ENCODE measurements at places on chromosomes 2 and 18.

DNA sequence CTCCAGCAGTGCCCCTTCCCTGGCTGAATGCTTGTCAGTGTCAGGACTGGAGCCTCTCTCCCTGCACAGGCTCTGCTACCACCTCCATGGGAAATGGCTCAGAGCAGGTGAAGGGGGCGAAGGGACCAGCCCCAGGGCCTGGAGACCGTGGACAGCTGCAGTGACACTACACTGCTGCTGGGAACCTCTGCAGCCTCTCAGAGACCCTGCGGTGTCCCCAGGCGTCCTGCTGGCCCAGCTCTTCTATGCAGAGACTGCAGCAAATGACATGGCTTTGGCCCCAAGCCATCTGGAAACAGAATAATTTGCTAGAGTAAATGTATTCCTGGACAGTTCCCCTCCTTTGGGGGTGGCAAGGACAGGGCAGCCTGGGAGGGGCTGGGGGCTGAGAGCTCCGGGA lies 53.2 kb downstream of the CIB4 start:
- no peak for DNase-seq

DNA sequence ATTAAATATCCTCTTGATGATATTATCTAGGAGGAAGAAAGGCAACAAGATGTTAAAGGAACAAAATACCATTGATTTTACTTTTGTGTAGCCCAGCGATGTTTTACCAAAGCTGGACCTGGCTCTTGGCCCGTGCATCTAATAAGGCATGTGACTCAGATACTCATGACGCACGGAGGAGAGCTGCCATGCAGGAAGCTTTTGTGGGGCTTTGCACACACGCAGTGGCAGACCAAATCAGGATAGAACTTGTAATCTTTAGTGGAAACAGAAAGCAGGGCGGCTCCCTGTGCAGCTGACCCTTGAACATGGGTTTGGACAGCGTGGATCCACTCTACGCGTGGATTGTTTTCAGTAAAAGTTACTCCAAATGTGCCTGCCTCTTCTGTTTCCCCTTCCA lies 190.0 kb downstream of the NAPG start:
- DNase-seq = no peak

DNA sequence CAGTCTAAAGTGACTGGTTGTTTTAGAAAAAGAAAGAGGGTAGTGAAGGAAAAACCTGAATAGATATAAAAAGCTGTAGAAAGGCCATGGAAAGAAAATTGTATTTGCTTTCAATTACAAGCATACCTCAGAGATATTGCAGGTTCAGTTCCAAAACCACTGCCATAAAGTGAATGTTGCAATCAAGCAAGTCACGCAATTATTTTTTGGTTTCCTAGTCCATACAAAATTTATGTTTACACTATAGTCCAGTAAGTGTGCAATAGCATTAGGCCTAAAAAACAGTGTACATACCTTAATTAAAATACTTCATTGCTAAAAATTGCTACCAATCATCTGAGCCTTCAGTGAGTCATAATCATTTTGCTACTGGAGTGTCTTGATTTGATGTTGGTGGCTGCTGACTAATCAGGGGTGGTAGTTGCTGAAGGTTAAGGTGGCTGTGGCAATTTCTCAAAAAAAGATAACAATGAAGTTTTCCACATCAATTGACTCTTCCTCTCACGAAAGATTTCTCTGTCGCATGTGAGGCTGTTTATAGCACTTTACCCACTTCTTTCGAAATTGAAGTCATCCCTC lies 2003.8 kb upstream of the PIK3C3 start:
- no peak for DNase-seq

GRCh38 chr2:235378246-235378645 lies 115.6 kb upstream of the AGAP1 start:
- DNase-seq = no peak

DNA sequence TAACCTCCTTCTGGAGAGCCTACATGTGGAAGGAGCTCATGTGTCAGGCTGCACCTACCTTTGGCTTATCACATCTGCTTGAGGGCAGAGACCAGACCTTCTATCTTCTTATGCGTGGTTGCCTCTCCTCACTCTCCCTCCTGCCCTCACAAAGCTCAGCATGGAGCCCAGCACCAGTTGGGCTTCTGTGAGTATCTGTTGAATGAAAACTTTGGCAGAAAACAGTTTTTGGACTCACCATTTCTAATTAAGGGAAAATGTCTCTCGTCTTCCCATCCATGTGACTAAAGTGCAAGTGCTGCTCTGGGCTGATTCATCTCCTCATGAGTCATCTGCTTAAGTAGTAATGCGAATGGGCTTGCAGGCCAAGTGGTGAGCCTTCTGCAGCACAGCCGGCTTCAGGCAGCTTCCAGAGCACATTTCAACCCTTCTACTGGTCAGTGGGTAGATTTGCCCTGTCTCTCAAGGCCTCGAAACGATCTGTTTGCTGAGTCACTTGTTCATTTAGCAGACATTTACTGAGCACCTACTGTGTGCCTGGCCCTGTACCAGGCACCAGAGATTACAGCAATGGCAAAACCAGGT lies 102.6 kb downstream of the VSNL1 start:
- DNase-seq = no peak

DNA sequence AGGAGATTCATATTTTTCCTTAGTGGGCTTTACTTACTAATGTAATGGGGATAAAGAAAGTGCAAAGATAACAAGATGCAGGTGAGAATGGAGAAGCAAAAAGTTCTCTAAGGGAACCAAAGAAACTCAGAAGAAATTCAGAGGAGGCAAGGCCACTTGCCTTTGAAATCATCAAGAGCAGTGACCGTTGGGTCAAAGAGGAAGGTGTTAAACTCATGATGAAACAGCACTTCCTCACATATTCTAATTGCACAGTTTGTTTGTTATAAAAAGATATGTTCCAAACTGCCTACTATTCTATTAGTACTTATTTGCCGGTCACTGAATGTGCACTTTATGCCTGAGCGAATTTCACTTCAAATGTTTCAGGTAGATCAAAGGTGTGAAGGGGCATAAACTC lies 975.1 kb downstream of the BCL11A start:
- no peak for DNase-seq

GRCh38 chr2:128380061-128380889 lies 61.6 kb upstream of the HS6ST1 start:
- no peak for DNase-seq

DNA sequence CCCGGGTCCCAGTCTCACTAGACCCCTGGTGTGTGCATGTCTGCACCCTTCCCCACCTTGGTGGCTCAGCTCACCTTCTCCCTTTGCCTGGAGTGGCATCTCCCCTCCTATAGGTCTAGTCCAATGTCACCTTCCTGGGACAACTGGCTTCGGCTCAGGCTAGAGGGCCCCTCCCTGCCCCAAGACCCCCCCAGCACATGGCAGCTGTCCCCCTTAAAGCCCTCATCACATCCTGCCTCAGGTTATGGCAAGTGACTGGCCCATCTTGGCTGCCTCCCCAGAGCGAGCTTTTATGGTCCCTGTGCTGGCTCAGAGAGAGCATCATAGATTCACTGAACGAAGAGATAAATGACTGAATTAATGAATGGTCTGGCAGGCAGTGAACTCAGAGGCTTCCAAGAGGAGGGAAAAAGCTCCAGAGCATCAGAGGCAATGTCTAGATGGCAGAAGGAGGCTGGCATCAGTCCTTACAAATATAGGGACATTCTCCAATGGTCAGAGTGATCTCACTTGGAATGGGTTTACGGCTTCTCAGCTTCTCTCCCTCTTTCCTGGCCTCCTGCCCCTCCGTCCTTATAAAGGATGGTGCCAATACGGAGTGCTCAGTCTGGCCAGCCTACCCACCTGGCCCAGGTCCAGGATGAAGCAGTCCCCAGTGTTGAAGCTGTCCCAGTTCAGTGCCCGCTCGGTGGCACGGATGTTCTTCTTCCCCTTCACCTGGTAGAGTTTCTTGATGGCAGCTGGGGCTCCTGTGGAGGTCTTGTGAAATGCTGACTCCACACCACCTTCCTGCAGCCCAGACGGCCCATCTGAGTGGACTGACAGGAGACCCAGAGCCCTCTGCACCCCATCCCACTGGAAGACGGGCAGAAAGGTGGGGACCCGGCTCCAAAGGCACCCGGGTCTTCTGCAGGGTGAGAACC lies 9.4 kb downstream of the CAPG start:
- DNase-seq = no peak

GRCh38 chr2:170177950-170178781 lies at the start of gene MYO3B:
MYO3B (plus strand) TSS chr2:170178147; CDS start chr2:170178288, 141 bp downstream.
- no peak for DNase-seq

- DNase-seq = no peak
Observed at GRCh38 chr2:29918941-29919340, 2.4 kb downstream of the ALK start.

DNA sequence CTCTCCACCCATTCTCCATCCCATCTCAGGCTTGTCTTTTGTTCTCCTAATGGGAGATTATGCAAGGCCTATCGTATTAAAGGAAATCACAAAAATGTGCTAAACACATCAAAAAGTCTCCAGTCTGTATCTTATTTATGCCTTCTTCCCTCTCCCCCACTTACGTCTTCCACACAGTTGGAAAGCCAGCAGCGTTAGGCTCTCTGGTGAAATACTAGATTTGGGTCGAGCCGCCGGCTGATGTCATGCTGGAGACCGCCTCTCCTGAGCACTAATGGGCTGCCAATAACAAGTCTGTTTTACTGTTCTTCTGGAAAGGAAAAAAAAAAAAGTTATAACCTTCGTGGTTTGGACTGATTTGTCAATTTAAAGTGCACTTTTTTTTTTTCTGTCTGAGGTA lies 182.7 kb upstream of the SIX2 start:
- no peak for DNase-seq

DNA sequence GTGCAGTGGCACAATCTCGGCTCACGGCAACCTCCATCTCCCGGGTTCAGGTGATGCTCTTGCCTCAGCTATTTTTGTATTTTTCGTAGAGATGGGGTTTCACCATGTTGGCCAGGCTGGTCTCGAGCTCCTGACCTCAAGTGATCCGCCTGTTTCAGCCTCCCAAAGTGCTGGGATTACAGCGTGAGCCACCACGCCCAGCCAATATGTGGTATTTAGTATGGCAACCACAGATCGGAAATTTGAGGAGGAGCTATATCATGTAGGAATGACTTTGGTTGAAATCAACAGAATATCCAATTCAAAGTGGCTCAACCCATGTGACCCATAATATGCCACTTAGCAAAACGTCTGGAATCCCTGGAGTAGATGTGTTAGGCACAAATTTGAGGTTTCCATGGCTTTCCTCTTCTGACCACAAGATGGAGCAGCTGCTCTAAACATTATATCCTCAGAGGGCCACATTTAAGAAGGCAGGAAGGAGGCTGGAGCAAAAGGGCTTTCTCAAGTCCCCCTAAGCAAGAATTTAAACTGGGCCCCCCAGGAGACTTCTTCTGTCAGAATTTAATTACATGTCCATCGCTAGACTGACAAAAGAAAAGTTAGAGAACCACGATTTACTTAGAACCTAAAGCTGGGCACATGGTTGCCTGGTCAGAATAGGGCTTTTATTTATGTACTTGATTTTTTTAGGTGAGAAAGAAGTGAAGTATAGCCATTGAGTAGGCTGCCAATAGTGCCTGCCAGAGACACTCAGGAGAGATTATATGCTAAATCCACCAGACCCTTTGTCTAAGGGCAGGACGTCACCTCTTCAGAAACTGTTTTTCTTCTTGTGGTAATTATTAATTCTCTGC lies 49.6 kb upstream of the ITSN2 start:
- peak; percentile 5 for DNase-seq

- DNase-seq = no peak
Observed at GRCh38 chr2:143906850-143907249, 613.1 kb downstream of the ZEB2 start.

GRCh38 chr2:118812552-118812951 lies 34.9 kb downstream of the EN1 start:
- DNase-seq = no peak

GRCh38 chr2:54755641-54756326 lies 32.3 kb downstream of the EML6 start:
- no peak for DNase-seq

GRCh38 chr2:47015706-47016105 lies 100.1 kb upstream of the MCFD2 start:
- no peak for DNase-seq

GRCh38 chr2:135931776-135932443 lies 53.5 kb downstream of the DARS1 start:
- DNase-seq = no peak

DNA sequence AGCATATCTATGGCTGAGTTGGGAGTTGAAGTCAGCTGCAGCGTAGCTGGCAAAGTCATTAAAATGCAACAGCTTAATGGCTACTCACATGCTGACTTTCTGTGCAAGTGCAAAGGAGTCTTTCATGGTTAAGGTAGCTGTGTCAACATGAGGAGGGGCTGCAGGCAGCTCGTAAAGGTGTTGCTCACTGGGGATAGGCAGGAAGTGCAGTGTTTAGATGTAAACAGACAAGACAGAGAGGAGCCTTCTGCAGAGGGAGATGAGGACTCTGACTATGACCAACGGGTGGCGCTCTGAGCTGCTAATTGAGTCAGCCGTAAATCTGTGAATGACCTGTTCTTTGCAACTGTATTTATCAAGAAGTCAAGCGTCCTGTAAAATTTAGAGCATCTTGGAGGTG lies 22.3 kb upstream of the CAVIN2 start:
- no peak for DNase-seq

DNA sequence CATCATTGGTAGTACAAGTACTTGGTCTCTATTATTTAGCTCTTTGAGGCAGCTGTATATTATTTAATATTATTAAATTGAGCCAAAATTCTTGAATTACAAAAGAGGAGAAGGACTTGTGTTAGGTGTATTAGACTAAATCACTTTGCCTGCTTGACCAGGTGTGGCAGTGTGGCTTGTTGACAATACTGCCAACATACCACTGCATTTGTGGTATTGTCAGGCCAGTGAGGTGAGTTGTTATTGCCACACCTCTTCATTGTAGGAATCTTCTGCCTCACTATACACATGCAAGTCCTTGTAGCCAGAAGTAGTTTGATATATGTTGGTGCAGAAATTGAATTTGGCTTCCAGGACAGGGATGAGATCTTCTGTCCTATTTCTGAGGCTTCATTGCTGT lies 40.5 kb downstream of the CYP20A1 start:
- DNase-seq = no peak

GRCh38 chr2:75389271-75389670 lies 171.5 kb downstream of the EVA1A start:
- no peak for DNase-seq

GRCh38 chr18:3251249-3251962 lies 3.8 kb downstream of the MYL12A start:
- no peak for DNase-seq

- no peak for DNase-seq
Observed at GRCh38 chr2:184743096-184743495, 144.8 kb downstream of the ZNF804A start.

- DNase-seq = no peak
Observed at GRCh38 chr2:157837851-157838441, 38.2 kb downstream of the ACVR1 start.

DNA sequence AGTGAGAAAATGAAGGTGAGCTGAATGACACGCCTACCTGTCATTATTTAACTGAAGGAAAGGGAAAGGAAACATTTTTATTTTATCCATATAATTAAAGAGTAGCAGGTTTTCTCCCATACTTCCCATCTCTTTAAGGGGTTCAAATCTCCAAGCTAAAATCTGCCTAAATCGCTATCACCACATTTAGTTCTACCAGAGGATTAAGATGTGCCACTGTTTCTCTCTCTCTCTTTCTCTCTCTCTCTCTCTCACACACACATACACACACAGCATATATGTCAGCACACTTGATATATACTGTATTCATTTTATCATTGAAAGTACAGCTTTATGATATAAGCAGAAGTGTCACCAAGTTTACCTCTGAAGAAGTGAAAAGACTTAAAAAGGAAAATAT lies 3.1 kb downstream of the WIPF1 start:
- DNase-seq = no peak
